ENCODE measurements at places on chromosomes 4 and X.

DNA sequence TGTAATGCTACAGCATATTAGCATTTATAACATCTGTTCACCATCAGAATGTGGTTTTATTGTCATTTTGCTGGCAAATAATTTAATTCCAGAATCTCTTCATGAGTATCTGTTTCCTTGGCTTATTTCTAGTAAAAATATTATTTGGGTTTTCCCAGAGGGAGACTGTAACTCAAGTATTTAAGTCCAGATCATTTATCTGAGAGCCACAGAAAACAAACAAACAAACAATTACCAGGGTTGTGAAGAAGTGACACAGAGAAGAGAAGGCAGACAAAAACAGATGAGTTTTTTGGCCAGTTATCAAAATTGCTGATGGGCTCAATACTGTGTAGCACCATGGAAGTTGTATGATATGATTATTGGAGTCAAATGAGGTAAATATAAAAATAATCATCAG is 515.1 kb downstream of the TECRL start:
- H3K36me3 ChIP-seq = no peaks in the 10 kb centered on the region
- H3K27me3 ChIP-seq = no peaks in the 10 kb centered on the region
- no peak overlapping the region for H3K4me3 ChIP-seq
- no peak for DNase-seq

GRCh38 chrX:41796577-41796976 is 72.6 kb downstream of the GPR82 start:
- no peaks in the 10 kb centered on the region for H3K36me3 ChIP-seq
- no peak overlapping the region for H3K27ac ChIP-seq
- no peak for DNase-seq
- H3K4me1 ChIP-seq = no peaks in the 10 kb centered on the region
- H3K4me3 ChIP-seq = no peak overlapping the region

GRCh38 chr4:4427121-4427870 is 40.4 kb downstream of the NSG1 start:
- no peak overlapping the region for H3K4me3 ChIP-seq
- H3K36me3 ChIP-seq = no peaks in the 10 kb centered on the region
- no peaks in the 10 kb centered on the region for H3K27me3 ChIP-seq

GRCh38 chrX:109553862-109554261 is 17.2 kb downstream of the NXT2 start:
- no peak for DNase-seq
- H3K36me3 ChIP-seq = no peaks in the 10 kb centered on the region
- no peaks in the 10 kb centered on the region for H3K27me3 ChIP-seq

DNA sequence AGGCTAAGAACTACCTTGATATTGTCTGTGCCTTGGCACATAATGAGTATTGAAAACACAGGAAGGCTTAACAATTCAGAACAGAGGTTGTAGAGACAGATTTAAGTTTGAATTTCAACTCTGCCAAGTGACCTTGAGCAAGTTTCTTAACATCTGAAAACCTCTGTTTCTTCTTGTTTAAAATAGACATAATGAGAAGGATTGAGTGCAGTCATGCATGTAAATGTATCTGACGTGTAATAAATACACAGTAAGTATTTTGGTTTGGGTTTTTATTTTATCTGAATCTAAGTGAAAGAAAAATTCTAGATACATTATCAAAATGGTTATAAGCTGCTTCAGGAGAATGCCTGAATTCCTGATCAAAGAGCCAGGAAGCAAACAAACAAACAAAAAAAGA is 111.9 kb downstream of the ANXA5 start:
- H3K27me3 ChIP-seq = no peaks in the 10 kb centered on the region
- no peaks in the 10 kb centered on the region for H3K36me3 ChIP-seq
- no peak for DNase-seq
- no peak overlapping the region for H3K4me3 ChIP-seq
- H3K4me1 ChIP-seq = no peaks in the 10 kb centered on the region

GRCh38 chr4:77488882-77489281 is 116.7 kb upstream of the CXCL13 start:
- H3K4me3 ChIP-seq = no peak overlapping the region
- no peak for DNase-seq
- no peak overlapping the region for H3K27ac ChIP-seq
- H3K36me3 ChIP-seq = no peaks in the 10 kb centered on the region
- peaks cover 10% of the 10 kb centered on the region for H3K27me3 ChIP-seq

DNA sequence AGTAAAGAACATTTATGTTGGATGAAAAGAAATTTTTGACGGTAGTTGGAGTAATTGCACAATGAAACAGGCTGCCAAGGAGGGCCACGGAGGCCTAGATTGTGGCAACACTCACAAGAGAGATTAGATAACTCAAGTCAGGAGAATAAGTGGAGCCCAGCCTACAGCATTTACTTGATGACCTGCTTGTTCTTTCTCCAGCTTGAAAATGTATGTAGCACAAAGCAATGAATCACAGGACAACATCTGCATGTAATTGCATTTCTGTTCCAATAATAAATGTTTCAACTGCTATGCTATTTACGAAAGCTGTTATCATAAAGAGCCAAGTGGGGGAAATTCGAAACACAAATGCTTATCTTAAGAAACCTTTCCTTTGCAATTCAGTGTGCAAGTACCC is 221.2 kb upstream of the MID1 start:
- H3K27ac ChIP-seq = no peak overlapping the region
- H3K36me3 ChIP-seq = no peaks in the 10 kb centered on the region
- no peak for DNase-seq
- H3K27me3 ChIP-seq = no peaks in the 10 kb centered on the region
- no peaks in the 10 kb centered on the region for H3K4me1 ChIP-seq

GRCh38 chrX:21490341-21490740 is 116.1 kb downstream of the CNKSR2 start:
- no peak for DNase-seq
- H3K36me3 ChIP-seq = no peaks in the 10 kb centered on the region
- H3K27me3 ChIP-seq = no peaks in the 10 kb centered on the region
- no peaks in the 10 kb centered on the region for H3K4me1 ChIP-seq

Data from hepatocyte (in vitro differentiated cells).